ENCODE measurements at places on chromosomes 3 and 15. TPM values are rescaled to one million over a fixed set of nuclear protein-coding genes. Genes with fewer than 3 reads are reported as not detected.

PLCB2 gene
- 1.6 TPM for total RNA-seq

CCR3 gene
- 0.10 TPM for total RNA-seq

ASB14 gene
- total RNA-seq, result not detected

GASK1A gene
- not detected for total RNA-seq

C3orf20 gene
- not detected for total RNA-seq

ZBTB20 gene
- total RNA-seq, result 7.7 TPM

- DNase-seq, result no peak
Observed at GRCh38 chr3:43087249-43087776, 18.6 kb downstream of the POMGNT2 start.

GRCh38 chr3:142963516-142964448 is at the start of gene PAQR9:
TSS of gene PAQR9 (minus strand) at chr3:142963674. CDS start at chr3:142963336, 338 bp downstream.
- DNase-seq, result peak; percentile 17

DNA sequence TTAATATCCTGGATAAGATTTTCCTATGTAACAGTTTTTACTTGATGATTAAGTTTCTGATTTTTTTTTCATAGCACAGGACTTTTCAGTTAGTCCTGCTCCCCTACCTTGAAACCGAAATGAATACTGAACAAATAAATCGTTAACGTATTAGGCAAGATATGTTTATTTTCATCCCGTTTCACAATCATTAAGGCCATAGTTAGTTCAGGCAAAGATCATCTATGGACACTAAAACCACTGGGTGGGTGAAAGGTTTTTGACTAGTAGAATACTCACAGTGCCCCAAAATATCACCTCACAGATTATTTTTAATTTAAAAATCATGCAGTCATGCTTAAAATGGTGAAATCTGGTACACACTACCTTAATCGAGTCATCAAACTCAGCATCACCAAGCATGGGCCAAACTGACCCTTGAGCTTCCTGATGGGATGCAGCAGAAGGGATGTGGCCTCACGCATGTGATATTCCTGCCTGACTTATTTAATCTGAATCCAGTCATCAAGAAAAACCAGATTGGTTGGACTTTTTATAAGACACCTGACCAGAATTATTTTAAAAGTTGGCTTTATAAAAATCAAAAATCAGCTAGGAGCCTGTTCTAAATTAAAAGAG is 365.0 kb downstream of the LPP start:
- DNase-seq, result no peak

GRCh38 chr3:9137676-9138075 is 111.8 kb downstream of the SRGAP3 start:
- DNase-seq, result no peak

DNA sequence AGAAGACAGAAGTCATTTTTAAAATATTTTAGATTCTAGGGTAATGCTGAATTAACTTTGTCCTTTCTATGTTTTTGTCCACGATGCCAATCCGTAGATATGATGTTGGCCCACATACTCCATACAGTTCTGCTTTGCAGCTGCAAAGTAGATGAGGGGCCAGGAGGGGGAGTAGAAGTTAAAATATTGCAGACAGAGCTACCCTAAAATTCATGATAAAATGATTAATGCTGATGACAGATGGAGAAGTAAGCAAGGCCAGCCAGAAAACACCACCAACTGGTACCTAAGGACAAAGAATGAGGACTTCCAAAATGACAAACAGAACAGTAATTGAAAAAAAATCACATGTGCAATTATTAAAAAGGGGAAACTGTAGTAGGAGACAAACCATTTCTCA is 756.6 kb upstream of the ARPP21 start:
- DNase-seq, result no peak

- DNase-seq, result no peak
Observed at GRCh38 chr3:171744158-171744741, 66.0 kb downstream of the PLD1 start.

DNA sequence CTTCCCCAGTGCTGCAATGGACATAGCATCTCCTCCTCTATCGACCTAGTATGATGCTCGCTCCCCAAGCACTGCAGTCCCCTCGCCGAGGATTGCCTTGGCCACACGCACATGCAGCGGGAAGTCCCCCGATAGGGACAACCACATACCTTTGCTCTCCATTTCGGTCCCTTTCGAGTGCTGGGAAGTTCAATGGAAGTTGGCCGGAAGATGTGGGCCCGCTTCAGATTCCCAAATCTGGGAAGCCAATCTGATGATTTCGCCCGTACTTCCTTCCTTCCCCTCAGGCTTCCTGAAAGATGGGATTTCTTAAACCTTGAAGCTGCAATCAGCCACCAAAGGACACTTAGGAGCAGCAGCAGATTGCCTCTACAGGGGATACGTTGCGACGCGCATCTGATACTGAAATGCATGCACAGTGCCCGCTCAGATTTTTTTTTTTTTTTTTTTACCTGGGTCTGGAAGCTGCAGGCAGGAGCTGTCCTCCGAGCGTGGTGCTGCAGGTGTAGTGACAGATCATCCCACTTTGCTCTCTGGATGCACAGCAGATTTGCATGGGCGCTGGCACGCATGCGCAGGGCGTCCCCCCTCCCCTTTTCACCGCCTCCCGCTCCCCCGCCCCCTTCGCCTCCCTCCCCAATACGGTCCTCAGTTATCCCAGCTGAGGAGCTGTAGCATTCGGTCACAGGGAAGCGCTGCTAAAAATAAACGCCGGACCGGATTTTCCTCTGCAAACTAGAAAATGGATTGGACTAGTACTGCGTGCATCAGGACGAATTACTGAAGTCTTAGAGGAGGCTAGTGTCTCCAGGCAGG is at the start of gene FGF12:
FGF12 (minus strand) TSS at position 510 of the 816 bp plus-strand sequence.
- DNase-seq, result peak; percentile 11

DNA sequence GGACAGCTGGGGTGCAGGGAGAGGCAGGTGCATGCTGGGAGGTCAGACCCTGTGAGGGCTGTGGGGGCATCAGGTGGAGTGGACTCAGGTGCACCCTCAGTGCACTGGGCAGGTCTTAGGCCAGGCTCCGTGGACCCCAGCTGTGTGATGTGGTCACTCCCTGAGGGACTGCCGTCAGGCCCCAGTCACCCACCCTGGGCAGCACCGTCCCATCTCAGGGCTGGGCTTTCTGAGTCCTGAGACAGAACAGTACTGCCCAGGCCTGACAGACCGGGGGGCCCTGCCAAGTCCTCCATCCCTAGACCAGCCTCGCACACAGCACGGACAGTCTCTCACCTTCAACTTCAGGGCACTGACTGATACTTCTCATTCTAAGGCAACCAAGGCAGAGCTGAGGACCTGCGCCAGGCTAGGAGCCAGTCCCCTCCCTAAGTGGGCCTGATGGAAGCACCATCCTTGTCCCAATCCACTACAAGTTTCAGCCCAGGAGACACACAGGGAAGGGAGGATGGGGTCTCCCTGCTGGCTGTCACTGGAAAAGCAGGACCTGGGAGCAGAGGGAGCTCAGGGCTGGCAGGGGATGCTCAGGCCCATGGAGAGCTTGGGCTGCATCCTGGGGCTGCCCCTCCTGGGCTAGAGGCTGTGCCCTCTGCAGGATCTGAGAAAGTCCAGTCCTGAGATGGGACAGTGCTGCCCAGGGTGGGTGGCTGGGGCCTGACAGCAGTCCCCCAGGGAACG is 86.3 kb downstream of the LMLN start:
- DNase-seq, result no peak

- DNase-seq, result no peak
Observed at GRCh38 chr3:133987136-133987535, 42.6 kb downstream of the SLCO2A1 start.

DNA sequence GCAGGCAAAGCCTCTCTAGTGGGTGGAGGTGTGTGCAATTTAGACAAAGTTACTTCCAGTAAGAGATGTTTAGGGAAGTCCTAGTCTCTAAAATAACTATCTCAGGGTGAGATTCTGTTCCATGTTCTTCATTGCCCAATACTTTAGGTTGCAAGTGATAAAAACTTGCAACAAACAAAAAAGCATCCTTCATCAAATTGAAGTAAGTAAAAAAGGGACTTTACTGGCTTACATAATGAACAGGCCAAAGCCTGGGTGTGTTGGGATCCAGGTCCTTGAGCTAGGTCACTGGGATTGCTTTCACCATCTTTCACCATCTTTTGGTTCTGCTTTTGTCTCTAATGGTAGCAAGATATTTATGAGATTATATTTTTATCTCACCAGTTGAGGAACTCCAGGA is 38.3 kb downstream of the CX3CR1 start:
- DNase-seq, result no peak

GRCh38 chr3:196655496-196655895 is 16.0 kb downstream of the NRROS start:
- no peak for DNase-seq

- DNase-seq, result peak; percentile 81
Observed at GRCh38 chr3:10173095-10173925, 8.6 kb downstream of the IRAK2 start.

GRCh38 chr3:40468018-40468417 is 8.9 kb upstream of the ZNF619 start:
- DNase-seq, result no peak

All from RPMI7951 (cell line).